ENCODE measurements at places on chromosomes 3 and 15.

GRCh38 chr3:132037056-132037455 is 2.2 kb upstream of the CPNE4 start:
- no peak for DNase-seq

- peak; percentile 24 for DNase-seq
These were observed 63.9 kb downstream of the ADCY5 start for GRCh38 chr3:123385001-123385401.

DNA sequence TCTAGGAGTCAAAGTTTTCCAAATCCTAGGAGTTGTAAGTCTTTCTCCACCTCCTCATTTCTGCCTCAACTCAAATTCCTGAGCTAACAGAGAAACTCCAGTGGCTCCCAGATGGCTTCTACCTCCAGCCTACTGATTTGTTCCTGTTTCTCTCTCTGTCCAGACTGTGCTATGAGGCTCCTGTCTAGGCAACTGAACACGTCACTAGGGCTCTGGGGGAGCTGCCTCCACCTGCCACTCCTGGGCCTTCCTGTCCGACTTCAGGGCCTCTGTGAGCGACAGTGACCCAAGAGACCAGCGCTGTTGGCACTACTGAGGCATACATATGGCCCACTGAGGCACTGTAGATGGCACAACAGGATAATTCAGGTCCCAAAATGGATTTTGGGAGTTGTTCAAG is 71.4 kb downstream of the EXOG start:
- DNase-seq, result no peak

- no peak for DNase-seq
These were observed 70.6 kb downstream of the BDH1 start for GRCh38 chr3:197485143-197485542.

DNA sequence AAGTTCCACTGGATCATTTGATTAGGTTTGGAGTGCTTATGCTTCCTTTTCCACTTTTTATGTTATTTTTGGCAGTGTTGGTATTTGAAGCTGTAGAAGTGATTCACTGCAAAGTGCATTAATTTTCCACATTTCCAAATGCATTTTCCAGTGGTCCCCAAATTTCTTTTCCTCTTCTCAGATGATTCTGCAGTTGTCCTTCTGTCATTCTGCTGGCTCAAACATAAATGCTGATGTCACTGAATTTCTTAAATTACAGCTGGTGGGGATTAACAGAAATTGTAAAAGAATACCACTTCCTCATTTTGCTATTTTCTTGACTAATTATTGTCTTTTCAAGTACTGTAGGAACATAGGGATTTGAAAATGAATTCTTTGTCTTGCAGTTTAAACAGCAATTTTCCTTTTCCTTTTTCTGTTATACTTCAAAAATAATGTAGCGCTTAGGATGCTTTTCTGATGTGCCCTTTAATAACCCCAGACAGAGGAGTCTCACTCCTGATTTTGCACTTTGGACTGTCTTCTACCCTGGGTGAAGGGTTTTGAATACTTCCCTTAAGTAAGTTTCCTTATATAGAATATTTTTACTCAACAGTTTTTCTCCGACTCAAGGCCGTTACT is 25.0 kb downstream of the MITF start:
- no peak for DNase-seq

GRCh38 chr15:33756961-33757360 is 211.3 kb upstream of the CHRM5 start:
- DNase-seq, result no peak

GRCh38 chr3:5035113-5035512 is 55.9 kb downstream of the BHLHE40 start:
- DNase-seq, result no peak

GRCh38 chr3:156674911-156675829 is 780 bp downstream of the TIPARP start:
- DNase-seq, result peak; percentile 51

DNA sequence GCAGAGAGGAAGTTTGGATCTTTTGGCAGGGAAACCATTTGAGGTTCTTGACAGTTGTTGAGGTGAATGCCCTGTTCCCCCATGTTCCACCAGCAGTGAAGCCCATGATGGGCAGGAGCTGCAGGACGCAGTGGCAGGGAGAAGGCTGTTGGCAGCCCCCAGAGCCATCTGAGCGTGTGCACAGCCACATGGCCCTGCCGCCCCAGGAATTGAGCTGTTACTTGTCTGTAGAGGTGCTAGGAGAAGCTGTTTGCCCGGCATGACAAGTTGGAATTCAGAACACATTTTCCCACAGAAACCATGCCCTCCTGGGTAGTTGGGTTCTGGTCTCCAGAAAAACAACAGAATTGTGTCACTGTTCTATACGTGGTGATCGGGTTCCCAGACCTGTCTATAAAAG is 218.2 kb upstream of the NR2E3 start:
- DNase-seq, result no peak

DNA sequence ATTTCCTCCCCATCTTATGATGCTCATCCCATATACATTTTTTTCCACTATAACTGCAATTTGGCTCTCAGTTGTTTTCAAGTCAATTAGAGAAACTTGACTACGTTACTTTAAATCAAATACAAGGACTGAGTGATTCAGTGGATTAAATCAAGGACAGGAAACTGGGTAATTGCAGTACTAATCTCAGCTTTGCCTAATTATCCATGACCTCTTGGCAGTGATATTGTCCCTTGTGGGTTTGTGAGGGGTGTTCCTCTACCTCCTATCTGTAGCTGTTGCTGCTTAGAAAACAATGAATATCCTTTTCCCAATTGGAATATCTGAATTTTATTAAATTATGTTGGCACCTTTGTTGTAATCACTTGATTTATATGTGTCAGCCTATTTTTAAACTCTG is 79.4 kb downstream of the ZPLD1 start:
- no peak for DNase-seq

- no peak for DNase-seq
These were observed 27.2 kb upstream of the PHLDB2 start for GRCh38 chr3:111831840-111832239.

- DNase-seq, result no peak
These were observed 284.0 kb downstream of the LPP start for GRCh38 chr3:188437926-188438325.

DNA sequence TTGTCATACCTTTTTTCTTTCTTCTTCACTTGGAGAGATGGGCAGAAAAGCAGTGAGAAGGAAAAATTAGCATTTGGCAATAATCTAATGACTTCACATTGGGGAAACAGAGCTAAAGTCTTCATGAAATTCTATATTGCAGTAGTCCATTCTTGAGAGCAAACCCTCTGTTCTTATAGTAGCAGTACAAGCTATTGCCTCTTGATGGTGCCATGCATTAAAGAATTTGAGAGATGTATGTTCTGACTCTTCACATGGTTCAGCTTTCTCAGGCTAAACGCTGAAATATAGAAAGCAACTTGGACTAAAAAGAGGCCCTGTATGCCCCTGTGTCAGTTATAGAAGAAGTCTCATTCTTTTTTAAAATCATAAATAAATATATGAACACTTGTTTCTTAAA is 36.0 kb downstream of the PHLDB2 start:
- DNase-seq, result peak; percentile 43

GRCh38 chr3:81789691-81790090 is 28.2 kb upstream of the GBE1 start:
- DNase-seq, result no peak

- DNase-seq, result no peak
These were observed 75.1 kb downstream of the TNIK start for GRCh38 chr3:171385086-171385485.

DNA sequence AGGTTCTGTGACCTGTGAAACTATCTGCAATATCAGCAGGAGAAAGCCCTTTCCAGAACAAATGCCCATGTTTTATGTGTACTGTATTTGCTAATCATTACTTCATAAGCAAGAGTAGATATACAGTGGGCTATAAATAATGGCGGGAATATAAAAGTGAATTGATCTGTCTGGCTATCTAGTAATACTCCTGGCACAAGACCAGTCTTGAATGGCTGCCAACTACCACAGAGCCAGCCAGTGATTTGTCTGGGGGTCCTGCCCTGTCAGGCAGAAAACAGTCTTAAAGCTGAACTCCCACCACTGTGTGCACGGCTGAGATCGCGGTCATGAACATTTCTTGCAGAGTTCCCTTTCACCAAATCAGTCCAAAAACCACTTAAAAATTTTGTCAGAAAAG is 176.3 kb downstream of the MEIS2 start:
- DNase-seq, result no peak

GRCh38 chr3:139534992-139535879 is 4.3 kb downstream of the RBP1 start:
- DNase-seq, result peak; percentile 47

DNA sequence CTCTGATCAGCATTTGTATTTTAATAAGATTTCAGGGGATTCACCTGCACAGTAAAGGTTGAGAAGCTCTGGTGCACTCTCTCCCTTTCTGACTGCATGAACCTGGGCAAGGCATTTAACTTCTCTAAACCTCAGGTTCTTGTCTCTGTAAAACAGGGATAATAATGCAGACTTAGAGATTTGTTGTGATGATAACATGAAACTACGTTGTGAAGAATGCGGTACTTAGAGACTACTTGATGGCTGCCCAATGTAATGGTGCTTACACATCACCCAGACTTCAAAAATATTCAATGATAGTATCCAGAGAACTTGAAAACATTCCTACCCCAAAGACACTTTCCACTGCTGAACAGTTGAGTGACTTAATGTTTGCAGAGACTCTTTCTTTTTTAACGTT is 19.8 kb upstream of the TNFSF10 start:
- no peak for DNase-seq
